ENCODE measurements at places on chromosomes 16 and 17. TPM values are rescaled to one million over a fixed set of nuclear protein-coding genes. Genes with fewer than 3 reads are reported as not detected.

TRAPPC2L gene
- 78.1 TPM for total RNA-seq

NECAB2 gene
- not detected for total RNA-seq

GRB7 gene
- total RNA-seq: 0.57 TPM

MMP2 gene
- total RNA-seq: 1,286 TPM

HOXB7 gene
- 0.66 TPM for total RNA-seq

MT1A gene
- not detected for total RNA-seq

MGRN1 gene
- total RNA-seq: 56.8 TPM

KRTAP3-2 gene
- not detected for total RNA-seq

LGALS9 gene
- 3.3 TPM for total RNA-seq

DLX4 gene
- total RNA-seq: not detected

ARHGAP23 gene
- total RNA-seq: 76.7 TPM

MLKL gene
- 14.9 TPM for total RNA-seq

DPEP2 gene
- not detected for total RNA-seq

TAT gene
- total RNA-seq: not detected
